ENCODE measurements at places on chromosomes 11 and 22.

DNA sequence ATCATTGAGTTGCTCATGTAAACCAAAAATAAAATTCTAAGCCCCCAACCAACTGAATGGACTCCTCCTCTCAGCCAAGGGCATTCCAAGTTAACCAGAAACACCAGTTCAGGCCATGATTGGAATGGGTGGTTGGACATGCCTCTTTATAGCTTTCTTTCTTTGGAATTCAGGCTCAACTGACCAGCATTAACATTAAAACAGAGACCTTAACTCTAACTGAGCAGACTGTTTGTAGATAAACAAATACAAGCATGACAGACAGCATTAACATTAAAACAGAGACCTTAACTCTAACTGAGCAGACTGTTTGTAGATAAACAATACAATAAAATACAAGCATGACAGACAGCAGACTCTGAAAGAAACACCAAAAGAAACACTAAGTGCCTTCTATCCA lies 278.2 kb downstream of the DLG2 start:
- DNase-seq = no peak

GRCh38 chr11:84905411-84905810 lies 721.7 kb downstream of the DLG2 start:
- DNase-seq = no peak

- no peak for DNase-seq
These were observed 22.5 kb upstream of the WNT7B start for GRCh38 chr22:45999379-45999971.

DNA sequence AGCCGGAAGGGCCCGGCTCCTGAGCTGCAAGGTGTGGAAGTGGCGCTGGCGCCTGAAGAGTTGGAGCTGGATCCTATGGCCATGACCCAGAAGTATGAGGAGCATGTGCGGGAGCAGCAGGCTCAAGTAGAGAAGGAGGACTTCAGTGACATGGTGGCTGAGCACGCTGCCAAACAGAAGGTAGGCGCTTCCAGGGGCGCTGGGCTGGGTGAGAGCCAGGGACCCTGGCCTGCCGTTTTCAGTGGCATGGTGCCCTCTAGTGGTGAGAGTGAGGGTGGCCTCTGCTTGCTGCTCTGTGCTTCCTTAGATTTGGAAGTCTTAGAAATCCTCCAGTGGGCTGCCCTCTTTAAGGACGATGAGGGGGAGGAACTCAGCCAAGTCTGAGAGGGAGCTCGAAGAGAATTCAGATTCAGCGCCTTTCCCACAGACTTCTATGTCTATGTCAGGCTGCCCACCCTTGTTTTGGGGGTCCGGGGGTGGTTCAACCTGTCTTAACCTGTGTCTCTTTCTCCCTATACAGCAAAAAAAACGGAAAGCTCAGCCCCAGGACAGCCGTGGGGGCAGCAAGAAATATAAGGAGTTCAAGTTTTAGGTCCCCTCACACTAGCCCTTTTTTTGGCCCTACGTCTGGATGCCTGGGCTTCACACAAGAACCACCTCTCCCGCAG lies 1.8 kb upstream of the PACS1 start:
- DNase-seq = peak; percentile 69

- no peak for DNase-seq
These were observed 363.5 kb upstream of the PITPNB start for GRCh38 chr22:28282405-28283067.

DNA sequence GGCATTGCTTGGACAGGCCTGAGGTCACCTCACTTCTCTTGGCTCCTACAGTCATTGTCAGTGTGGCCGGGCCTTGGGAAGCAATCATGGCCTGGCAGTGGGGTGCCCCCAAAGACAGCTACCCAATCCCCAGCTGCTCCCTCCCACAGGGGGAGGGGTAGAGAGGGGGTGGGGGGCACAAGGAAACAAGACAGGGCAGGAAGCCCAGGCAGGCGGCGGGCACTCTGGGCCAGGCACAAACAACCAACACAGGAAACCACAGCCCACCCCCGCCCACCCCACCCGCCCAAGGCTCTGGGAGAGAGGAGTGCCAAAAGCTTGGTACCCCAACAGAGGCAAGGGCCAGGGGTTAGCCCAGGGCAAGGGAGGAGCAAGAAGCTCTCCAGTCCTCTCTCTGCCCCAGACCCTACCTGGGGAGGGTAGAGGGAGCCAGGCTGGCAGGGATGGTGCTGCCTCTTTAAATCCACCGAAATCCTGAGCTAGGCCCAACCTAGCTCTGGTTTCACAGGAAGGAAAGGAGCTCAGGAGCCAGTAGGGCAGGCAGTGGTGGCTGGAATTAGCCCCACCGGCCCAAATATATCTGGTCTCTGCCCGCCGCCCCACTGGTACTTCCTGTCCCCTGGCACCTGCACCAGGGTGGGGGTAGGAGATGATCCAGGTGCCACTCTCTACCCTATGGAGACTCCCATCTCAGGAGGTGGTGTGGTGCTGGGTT lies 12.2 kb downstream of the BCL9L start:
- DNase-seq = peak; percentile 79

- no peak for DNase-seq
These were observed at the start of gene PKP3 for GRCh38 chr11:394034-394857. TSS of gene PKP3 (plus strand) at chr11:394209. CDS start at chr11:394293, 84 bp downstream.

GRCh38 chr11:86136538-86136937 lies 67.7 kb upstream of the PICALM start:
- no peak for DNase-seq

- no peak for DNase-seq
These were observed 172.8 kb upstream of the B3GAT1 start for GRCh38 chr11:134584706-134585445.

DNA sequence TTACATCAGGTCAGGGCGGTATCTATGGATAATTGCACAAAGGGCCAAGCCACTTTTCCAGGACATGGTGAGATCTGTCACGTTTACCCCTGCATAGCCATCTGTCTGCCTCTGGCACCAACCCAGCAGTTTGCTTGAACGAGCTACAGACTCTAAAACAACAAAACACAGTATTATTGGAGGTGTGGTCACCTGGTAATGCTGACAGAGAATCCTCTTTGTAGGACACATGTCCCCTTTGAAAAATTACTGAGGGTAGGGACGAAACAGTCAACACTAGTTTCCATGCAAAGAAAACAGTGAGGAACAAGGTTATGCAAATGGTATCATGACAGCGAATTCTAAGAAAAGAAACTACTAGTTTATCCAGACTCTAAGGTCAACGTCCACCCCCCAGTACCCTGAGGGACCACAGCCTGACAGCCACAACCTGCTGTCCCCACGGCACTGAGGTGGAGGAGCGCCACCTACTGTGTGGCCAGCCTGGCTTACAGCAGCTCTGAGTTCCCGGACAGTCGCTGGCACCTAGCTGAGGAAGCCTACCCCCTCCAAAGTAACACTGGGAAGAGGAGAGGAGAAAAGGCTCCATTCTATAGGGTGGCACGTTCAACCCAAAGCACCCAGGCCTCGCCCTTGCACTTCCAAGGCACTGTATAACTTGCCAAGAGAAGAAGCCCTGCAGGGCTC lies 117.4 kb upstream of the BID start:
- no peak for DNase-seq

DNA sequence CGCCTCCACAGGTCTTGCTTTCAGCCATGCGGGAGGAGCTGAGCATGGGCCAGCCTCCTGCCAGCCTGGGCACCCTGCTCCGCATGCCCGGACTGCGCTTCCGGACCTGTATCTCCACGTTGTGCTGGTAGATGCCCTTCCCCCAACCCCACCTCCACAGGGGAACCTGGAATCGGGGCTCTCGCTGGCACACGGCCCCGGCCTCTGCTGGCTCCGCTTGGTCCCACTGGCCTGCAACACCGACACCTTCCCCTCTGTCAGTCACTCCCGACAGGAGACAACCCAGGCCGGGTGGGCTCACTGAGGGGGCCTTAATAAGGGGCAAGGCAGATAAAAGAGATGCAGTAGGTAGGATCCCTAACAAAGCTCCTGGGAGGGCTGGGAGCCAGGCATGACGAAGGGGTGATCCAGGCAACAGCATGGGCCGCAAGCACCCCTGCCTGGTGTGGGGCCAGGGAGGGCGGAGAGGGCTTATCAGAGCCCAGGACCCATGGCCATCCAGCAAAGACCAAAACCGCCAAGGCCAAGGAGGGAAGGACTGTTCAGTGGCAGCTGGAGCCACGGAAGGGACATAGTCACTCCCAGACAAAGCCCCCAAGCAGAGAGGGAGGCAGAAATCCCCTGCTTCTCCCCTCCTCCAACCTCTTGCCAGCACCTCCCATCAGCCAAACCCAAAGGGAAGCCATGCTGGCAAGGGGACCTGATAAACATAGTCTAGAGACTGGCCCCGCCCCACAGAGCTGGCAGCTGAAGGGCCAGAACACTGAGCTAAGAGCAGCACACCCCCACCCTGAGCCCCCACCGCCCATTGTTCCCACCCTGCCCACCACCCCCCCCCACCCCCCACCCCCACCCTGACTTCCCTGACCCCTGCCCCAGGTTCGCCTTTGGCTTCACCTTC lies 8.0 kb downstream of the SLC22A12 start:
- DNase-seq = no peak

DNA sequence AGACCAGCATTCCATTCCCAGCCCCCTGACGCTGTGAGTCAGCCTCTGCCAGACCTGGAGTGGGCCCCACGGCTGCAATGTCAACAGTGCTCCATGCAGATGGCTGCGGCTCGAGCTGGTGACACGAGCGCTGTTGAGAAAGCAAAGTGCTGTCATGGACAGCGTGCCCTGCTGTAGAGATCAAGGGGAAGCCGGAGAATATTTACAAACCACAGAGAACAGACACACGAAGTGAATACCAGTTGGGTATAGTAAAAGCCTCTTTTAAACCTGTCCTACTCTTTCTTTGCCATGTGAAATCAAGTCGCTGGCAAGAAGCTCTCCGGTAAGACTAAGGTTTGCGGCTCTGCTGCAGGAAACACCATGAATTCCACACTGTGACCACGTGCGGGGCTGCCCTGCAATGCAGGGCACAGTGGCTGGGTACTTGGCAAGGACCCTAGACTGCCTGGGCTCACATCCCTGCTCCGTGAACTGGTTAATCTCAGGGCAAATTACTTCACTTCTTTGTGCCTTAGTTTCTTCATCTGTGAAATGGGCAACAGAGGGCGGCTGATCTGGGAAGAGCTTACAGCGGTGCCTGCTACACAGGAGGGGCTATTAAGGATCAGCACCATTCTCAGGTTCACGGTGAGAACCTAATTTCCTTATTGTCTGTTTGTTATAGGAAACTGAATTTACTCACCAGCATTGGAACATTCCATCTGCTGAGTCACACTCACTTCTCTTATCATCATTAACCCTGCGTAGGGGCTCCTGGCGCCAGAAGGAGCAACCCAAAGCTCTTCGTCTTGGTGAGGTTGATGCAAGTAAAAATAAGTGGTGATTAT lies 27.8 kb upstream of the ELFN2 start:
- no peak for DNase-seq

GRCh38 chr11:117885777-117886176 lies 9.3 kb upstream of the FXYD6 start:
- no peak for DNase-seq

- no peak for DNase-seq
These were observed 62.9 kb downstream of the SMCO4 start for GRCh38 chr11:93480256-93480655.

GRCh38 chr11:95082576-95083001 lies 7.1 kb upstream of the ENDOD1 start:
- no peak for DNase-seq

DNA sequence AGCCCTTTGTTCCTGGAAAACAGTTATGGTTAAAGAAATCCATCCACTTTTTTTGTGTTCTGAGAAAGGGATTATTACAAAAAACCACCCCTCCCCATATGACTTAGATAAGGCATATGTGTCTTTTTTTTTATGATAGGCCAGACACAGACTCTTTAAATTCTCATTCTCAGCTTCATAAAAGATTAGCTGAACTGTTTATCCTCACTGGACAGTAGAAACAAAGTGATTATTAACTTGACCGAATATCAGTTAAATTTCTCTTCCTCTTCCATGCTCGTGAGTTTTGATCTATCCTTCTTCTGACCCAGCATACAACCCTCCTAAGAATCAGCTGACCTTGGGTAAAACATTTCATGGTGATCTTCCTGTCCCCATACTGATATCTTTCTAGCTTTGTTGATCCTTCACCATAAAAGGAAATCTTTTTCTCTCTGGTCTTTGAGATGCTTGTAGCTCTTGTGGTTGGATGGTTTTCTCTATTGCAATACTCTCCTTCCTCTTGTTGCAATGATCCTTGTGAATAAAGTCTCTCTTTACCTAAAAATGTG lies 26.2 kb downstream of the OR2AG2 start:
- no peak for DNase-seq

GRCh38 chr11:8661001-8661795 lies 21.3 kb downstream of the TRIM66 start:
- no peak for DNase-seq

GRCh38 chr11:45355706-45356041 lies 69.5 kb upstream of the SYT13 start:
- no peak for DNase-seq

DNA sequence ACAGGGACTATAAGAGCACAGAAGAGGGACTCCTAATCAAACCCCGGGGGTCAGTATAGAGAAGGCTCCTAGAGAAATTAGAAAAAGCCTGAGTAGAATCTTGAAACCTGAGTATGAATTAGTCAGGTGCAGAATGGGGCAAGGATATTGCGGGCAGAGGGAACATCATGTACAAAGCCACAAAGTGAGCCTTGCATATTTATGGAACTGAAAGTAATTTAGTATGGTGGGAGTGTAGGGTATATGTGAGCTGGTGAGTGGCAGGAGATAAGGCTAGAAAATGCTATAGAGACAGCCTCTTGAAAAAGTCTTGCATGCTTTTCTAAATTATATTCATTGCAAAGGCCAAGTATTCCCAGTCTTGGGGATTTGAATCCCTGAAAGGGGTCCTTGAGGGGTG lies 93.7 kb downstream of the STIM1 start:
- peak; percentile 54 for DNase-seq

DNA sequence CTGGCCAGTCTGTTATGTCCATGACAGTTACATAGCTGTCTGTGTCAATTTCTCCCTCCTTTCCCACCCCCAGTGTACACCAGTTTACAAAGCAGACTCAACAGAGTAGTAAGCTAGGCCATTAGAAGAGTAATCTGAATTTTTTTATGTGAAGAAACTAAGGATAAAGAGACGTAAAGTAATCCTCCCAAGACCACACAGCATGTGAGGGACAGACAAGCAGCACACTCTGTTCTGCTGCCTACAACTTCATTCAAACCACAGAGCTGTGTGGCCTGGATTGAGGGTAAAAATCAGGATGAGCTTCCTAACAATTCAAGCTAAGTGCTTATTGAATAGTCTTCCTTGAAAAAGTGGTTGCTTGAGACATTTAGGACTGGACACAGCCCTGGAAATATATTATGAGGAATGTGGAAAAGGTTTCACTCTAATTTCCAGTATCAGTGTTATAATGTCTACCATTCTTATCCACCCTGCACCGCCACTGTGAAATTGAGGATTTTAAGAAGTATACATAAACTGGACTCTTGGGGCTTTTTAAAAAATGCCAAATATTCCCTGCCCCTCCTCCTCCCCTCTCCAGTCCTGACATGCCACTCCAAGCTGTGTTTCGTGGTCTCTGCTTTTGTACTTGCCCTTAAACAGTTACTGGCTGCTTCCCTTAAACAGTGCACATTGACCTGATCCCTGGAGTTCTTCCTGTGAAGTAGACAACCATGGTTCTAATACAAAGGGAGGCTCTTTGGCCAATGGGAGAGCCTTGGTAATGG lies 40.9 kb downstream of the EXT2 start:
- no peak for DNase-seq

- no peak for DNase-seq
These were observed 1474.3 kb downstream of the BRD1 start for GRCh38 chr22:48353116-48353947.
